OCI-LY7 (cell line): ENCODE measurements at places on chromosomes 7 and 10. TPM values are rescaled to one million over a fixed set of nuclear protein-coding genes. Genes with fewer than 3 reads are reported as not detected.

Gene HOGA1
- 0.25 TPM in 1 of 2 replicates, not detected in the other for total RNA-seq

Gene CELF2
- 17.2 and 19.1 TPM in 2 replicates for total RNA-seq

Gene CPVL
- total RNA-seq = not detected in 2 replicates

Gene ZNF716
- total RNA-seq = not detected in 2 replicates

Gene CCDC172
- total RNA-seq = not detected in 2 replicates

Gene RAPGEF5
- 115 and 120 TPM in 2 replicates for total RNA-seq

Gene CALML5
- total RNA-seq = not detected in 2 replicates

Gene STEAP1B
- total RNA-seq = 1.1 and 2.1 TPM in 2 replicates

Gene AOAH
- 0.61 and 0.79 TPM in 2 replicates for total RNA-seq

Gene IFT22
- total RNA-seq = 13.2 and 14.1 TPM in 2 replicates

Gene CYP2E1
- 1.7 and 2.4 TPM in 2 replicates for total RNA-seq

Gene AKR1C1
- total RNA-seq = not detected in 2 replicates

Gene ADAM22
- 13.6 and 14.6 TPM in 2 replicates for total RNA-seq

Gene ATRNL1
- not detected in 2 replicates for total RNA-seq

Gene CPA1
- not detected in 2 replicates for total RNA-seq

Gene STEAP1
- total RNA-seq = not detected in 2 replicates

Gene SNCG
- total RNA-seq = not detected in 2 replicates

Gene SMURF1
- 17.8 and 20.5 TPM in 2 replicates for total RNA-seq

Gene TMEM248
- total RNA-seq = 88.8 and 97.0 TPM in 2 replicates

Gene OGDHL
- total RNA-seq = 0.23 and 0.24 TPM in 2 replicates

Gene CFTR
- not detected in 2 replicates for total RNA-seq

Gene TUBAL3
- not detected in 2 replicates for total RNA-seq

Gene FAM221A
- 9.2 and 9.8 TPM in 2 replicates for total RNA-seq

Gene KEL
- total RNA-seq = 1.9 and 2.2 TPM in 2 replicates

Gene CALHM2
- not detected in 2 replicates for total RNA-seq

Gene FRAT2
- 18.3 and 18.4 TPM in 2 replicates for total RNA-seq

Gene SFTPD
- not detected in 2 replicates for total RNA-seq

Gene C10orf95
- 0.50 and 0.67 TPM in 2 replicates for total RNA-seq

Gene NHLRC2
- 44.5 and 49.0 TPM in 2 replicates for total RNA-seq

Gene PAPOLB
- total RNA-seq = 0.07 TPM in 1 of 2 replicates, not detected in the other

Gene ADRA2A
- total RNA-seq = not detected in 2 replicates

Gene RAMP3
- total RNA-seq = not detected in 2 replicates

Gene TYW1B
- total RNA-seq = 6.2 and 7.2 TPM in 2 replicates

Gene SKAP2
- 54.8 and 67.9 TPM in 2 replicates for total RNA-seq

Gene FAS
- total RNA-seq = 19.2 and 21.0 TPM in 2 replicates

Gene GPNMB
- 3.0 and 3.5 TPM in 2 replicates for total RNA-seq

Gene ABCC2
- 0.59 and 1.2 TPM in 2 replicates for total RNA-seq

Gene EN2
- not detected in 2 replicates for total RNA-seq

Gene EMX2
- not detected in 2 replicates for total RNA-seq

Gene SOSTDC1
- total RNA-seq = not detected in 2 replicates

Gene LLCFC1
- total RNA-seq = not detected in 2 replicates

Gene ACADSB
- 13.4 and 14.7 TPM in 2 replicates for total RNA-seq

Gene TMEM178B
- total RNA-seq = not detected in 2 replicates

Gene CLCN1
- not detected in 2 replicates for total RNA-seq

Gene SMKR1
- total RNA-seq = not detected in 2 replicates

Gene CNTNAP2
- total RNA-seq = 0.41 TPM in 1 of 2 replicates, not detected in the other

Gene CALHM1
- total RNA-seq = 0.13 and 0.18 TPM in 2 replicates

Gene SNX13
- total RNA-seq = 32.6 and 38.4 TPM in 2 replicates

Gene SRPK2
- total RNA-seq = 26.8 and 31.7 TPM in 2 replicates

Gene STK32C
- total RNA-seq = 30.4 and 32.4 TPM in 2 replicates

Gene IDI2
- total RNA-seq = not detected in 2 replicates
